ENCODE measurements at places on chromosomes 1 and 21.

DNA sequence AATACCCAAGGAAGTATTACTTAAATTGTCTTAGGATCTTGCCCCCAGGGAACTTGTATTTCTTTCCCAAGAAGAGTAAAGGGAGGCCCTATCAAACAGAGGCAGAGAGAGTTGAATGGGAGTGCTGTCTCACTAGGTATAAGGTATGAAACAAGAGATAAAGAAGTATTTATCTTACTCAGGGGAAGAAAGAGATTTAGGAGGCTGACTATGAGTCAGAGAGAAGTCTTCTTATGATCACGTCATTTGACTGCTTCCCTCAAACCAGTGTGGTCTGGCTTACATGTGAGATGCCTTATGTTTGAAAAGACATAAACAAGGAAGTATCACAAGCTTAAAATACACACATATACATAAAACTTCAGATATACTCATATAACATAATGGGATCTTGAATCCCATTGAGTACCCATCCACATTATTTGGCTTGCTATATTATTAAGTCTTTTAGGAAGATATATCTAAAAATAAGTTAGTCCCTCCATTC is 29.6 kb downstream of the DUSP10 start:
- no peaks in the 10 kb centered on the region for H3K36me3 ChIP-seq
- peaks cover 5% of the 10 kb centered on the region for H3K4me1 ChIP-seq
- no peak for DNase-seq
- H3K27ac ChIP-seq: peak overlapping the region; percentile 4
- no peaks in the 10 kb centered on the region for H3K27me3 ChIP-seq
- H3K4me3 ChIP-seq: no peak overlapping the region

DNA sequence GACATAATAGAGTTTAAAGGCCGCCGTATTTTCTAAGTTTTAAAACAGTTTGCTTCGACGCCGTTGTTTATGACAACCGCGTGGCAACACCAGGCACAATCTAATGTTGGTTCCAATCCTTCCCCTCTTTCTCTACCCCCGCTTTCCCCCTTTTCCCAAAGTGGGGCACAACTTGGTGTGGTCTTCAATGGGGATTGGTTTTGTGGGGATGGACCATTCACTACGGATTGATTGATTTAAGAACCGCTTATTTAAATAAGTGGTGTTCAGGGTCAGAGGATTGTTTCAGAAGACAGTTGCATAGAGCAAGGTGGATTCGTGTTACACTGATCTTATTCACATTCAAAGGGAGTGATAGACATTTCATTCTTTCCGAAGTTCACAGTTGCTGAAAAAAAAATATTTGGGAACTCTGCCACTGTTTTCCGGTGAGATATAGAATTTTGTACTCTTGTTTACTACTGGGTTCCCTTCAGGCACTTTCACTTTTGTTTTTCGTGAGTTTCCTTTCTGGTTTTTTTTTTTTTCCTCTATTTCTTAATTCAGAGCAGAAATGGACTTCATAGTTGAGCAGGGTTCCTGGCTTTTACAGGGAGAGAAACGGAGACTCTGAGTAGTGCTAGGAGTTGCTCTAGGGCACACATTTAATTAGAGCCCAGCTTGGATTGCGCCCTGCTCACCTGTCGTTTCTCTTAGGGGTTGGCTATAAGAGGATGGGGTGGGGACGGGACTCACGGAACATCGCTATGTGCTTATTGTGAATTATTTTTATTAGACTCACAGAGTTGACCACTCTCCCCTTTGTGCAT is 79.6 kb upstream of the AK4 start:
- peaks cover 5% of the 10 kb centered on the region for H3K4me1 ChIP-seq
- H3K27me3 ChIP-seq: no peaks in the 10 kb centered on the region
- no peaks in the 10 kb centered on the region for H3K36me3 ChIP-seq
- peak overlapping the region; percentile 86 for H3K4me3 ChIP-seq

DNA sequence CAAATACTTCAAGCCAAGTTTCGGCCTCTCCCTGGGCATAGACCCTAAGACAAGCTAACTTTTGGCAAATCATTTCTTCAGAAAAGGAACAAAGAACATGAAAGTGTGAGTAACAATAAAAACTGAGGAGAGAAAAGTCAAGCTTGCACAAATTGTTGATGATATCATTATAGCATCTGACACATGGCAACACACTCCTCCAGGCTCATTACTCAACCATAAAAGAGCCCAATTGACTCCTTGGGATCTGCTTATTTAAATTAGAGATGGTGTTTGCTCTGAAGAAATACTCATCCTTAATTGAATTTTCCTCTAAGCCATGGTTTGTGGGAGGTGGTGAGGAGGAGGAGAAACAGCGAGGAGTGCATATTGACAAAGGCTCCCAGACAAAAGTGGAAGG is 54.5 kb downstream of the TNFSF4 start:
- H3K4me1 ChIP-seq: no peaks in the 10 kb centered on the region
- no peaks in the 10 kb centered on the region for H3K27me3 ChIP-seq
- DNase-seq: no peak
- H3K4me3 ChIP-seq: no peak overlapping the region
- H3K36me3 ChIP-seq: no peaks in the 10 kb centered on the region
- H3K27ac ChIP-seq: no peak overlapping the region

- H3K27me3 ChIP-seq: no peaks in the 10 kb centered on the region
- DNase-seq: no peak
- no peak overlapping the region for H3K4me3 ChIP-seq
- H3K27ac ChIP-seq: no peak overlapping the region
- H3K4me1 ChIP-seq: no peaks in the 10 kb centered on the region
Observed at GRCh38 chr1:65417729-65418128, 2.7 kb upstream of the LEPR start.

- H3K27me3 ChIP-seq: no peaks in the 10 kb centered on the region
- no peaks in the 10 kb centered on the region for H3K36me3 ChIP-seq
- H3K4me3 ChIP-seq: peak overlapping the region; percentile 89
- DNase-seq: no peak
- peak overlapping the region; percentile 50 for H3K27ac ChIP-seq
Observed at GRCh38 chr1:37931102-37931360, 15.8 kb downstream of the INPP5B start.

GRCh38 chr21:42918291-42918690 is 7.1 kb downstream of the ERVH48-1 start:
- no peak for DNase-seq
- no peak overlapping the region for H3K27ac ChIP-seq
- H3K27me3 ChIP-seq: no peaks in the 10 kb centered on the region
- no peaks in the 10 kb centered on the region for H3K36me3 ChIP-seq

DNA sequence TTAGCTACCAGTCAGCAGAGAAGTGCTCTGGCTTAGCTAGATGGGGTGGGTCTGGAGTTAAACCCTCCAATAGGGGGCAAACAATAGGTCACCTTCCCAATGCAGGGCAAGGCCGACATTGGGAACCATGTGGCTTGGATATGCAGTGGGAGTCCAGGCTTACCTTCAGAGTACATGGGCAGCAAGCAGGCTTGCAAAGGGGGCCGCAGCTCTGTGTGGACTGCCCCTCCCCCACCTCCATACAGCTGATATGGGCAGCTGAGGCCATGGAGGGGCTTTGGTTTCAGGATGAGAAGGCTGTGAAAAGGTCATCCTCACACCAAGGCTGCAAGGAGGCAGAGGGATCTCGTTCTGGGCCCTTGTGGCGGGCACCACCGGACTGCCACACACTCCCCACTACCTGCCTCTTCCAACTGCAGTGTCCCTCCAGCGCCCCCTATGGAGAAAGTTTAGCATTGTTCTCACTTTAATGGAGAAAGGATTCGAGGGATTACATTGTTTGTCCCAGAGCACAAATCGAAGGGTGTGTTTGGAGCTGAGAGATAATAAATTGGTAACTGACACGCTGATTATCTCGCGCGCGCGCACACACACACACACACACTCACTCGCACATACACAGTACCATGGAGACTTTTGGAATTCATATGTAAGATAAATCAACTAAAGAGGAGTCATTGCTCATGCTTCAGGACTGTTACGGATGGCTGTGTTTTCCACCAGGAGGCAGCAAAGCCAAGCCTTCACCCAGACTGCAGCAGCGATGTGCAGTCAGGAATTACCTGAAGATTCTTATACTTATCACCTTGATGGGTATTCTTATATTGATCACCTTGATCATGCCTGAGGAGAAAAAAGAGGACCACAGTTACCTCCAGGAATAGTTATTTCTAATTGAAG is 7.0 kb upstream of the SMCP start:
- H3K4me1 ChIP-seq: no peaks in the 10 kb centered on the region
- no peaks in the 10 kb centered on the region for H3K36me3 ChIP-seq
- no peak overlapping the region for H3K27ac ChIP-seq
- no peak overlapping the region for H3K4me3 ChIP-seq
- H3K27me3 ChIP-seq: no peaks in the 10 kb centered on the region

GRCh38 chr21:24729568-24729967 is 877.7 kb downstream of the MRPL39 start:
- no peak overlapping the region for H3K27ac ChIP-seq
- H3K36me3 ChIP-seq: no peaks in the 10 kb centered on the region
- H3K4me3 ChIP-seq: no peak overlapping the region
- H3K4me1 ChIP-seq: no peaks in the 10 kb centered on the region

- no peak overlapping the region for H3K27ac ChIP-seq
- H3K4me3 ChIP-seq: no peak overlapping the region
- H3K36me3 ChIP-seq: no peaks in the 10 kb centered on the region
- DNase-seq: no peak
- H3K27me3 ChIP-seq: no peaks in the 10 kb centered on the region
- H3K4me1 ChIP-seq: no peaks in the 10 kb centered on the region
Observed at GRCh38 chr1:244665771-244666217, 12.9 kb downstream of the DESI2 start.

DNA sequence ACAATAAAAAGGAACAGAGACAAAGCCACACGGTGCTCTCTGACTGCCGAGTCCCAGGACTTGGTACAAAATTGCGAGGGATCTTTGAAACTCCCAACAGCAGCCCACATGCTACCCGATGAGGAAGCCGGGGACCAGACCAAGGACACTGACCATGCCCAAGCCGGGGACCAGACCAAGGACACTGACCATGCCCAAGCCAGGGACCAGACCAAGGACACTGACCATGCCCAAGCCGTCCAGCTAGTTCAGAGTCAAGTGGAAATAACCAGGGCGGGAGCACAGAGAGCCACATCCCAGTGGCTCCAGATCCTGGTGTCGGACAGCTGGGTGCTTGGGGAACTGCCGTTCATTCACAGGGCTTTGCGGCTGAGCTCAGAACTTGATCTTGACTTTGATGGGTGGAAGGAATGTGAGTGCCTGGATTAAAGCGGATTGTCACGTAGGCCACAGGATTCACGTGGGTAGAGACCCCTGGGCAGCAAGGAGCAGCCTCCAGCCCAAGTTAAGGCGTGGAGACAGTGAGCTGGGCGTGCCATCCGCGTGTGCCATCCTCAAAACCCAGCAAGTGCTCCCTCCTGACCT is 16.5 kb upstream of the TRAPPC10 start:
- no peak overlapping the region for H3K27ac ChIP-seq
- no peak for DNase-seq
- no peaks in the 10 kb centered on the region for H3K27me3 ChIP-seq
- H3K4me3 ChIP-seq: no peak overlapping the region
- H3K36me3 ChIP-seq: no peaks in the 10 kb centered on the region

DNA sequence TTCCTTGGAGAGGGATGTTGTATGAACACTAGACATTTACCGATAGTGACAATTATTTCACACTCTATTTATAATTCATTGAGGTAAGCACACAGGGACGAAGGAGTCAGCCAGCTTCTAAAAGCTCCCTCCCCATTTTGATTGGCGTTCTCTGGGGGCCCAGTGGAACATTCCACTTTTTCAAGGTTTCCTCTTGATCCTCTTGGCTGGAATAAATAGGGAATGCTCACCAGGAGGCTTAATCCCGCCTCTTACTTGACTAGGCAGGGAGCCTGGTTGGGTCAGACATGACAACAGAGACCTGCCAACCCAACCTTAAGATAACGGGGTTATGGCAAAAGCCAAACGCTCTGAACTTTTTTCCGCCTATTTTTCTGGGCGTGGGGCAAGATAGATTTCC is 974 bp downstream of the ACTN2 start:
- DNase-seq: no peak
- no peak overlapping the region for H3K4me3 ChIP-seq
- peaks cover 4% of the 10 kb centered on the region for H3K27me3 ChIP-seq

DNA sequence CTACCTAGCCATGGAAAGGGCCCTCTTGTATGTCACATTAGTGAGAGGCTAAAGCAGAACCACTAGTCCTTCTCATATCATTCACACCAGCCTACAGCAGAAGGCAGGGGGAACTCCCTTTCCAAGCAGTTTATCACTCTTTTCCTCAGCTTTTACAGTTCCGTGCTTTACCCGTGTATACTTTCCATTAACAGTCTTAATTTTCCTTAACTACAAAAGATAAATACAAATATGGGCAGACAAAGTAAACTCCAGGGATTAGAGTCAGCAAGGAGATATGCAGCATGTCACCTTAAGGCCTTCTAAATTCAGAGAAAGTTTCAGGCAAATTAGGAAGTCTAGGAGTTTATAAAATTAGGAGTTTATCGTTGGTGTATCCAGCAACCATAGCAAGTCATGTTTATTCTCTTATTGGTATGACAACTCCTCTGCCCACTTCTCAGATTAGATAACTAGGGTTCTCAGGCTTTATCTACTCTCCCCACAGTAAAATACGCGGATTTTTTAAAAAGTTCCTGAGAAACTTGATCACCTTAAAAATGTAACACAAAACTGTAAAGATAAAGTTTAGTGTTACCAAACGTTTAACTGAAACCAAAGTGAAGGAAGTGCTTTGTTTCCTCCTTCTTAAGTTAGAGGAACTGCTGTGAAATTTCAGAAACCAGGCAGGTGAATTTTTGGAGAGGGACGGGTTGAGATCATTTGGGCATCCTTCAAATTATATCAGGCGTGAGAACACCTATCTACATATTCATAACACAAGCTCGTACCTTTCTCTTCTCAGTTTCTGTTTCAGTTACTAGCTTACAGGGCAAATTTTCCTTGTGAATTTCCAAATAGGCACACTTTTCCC is 42.7 kb upstream of the SLC19A2 start:
- H3K4me1 ChIP-seq: no peaks in the 10 kb centered on the region
- H3K36me3 ChIP-seq: no peaks in the 10 kb centered on the region
- H3K27me3 ChIP-seq: no peaks in the 10 kb centered on the region
- no peak overlapping the region for H3K4me3 ChIP-seq
- peak overlapping the region; percentile 78 for H3K27ac ChIP-seq

DNA sequence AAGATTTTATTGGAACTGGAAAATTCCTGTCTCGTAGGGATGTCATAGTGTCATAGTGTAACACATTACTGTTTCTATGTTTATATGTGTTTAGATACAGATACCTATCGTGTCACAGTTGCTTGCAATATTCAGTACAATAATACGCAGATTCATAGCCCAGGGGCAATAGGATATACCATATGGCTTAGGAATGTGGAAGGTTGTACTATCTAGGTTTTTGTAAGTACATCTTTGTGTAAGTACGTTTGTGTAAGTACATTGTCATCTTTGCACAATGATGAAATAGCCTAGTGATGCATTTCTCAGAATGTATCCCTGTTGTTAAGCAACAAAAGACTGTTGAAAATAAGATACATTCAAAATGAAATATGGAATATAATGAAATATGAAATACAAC is 68.9 kb downstream of the CAMTA1 start:
- no peaks in the 10 kb centered on the region for H3K36me3 ChIP-seq
- H3K27me3 ChIP-seq: no peaks in the 10 kb centered on the region
- no peak overlapping the region for H3K4me3 ChIP-seq
- no peaks in the 10 kb centered on the region for H3K4me1 ChIP-seq
- H3K27ac ChIP-seq: no peak overlapping the region
- DNase-seq: no peak

- no peaks in the 10 kb centered on the region for H3K36me3 ChIP-seq
- H3K4me1 ChIP-seq: no peaks in the 10 kb centered on the region
- no peaks in the 10 kb centered on the region for H3K27me3 ChIP-seq
- H3K4me3 ChIP-seq: no peak overlapping the region
- DNase-seq: no peak
Observed at GRCh38 chr1:53495633-53496345, 36.6 kb downstream of the DMRTB1 start.

- no peak for DNase-seq
- no peaks in the 10 kb centered on the region for H3K4me1 ChIP-seq
- peak overlapping the region; percentile 9 for H3K27ac ChIP-seq
- H3K27me3 ChIP-seq: no peaks in the 10 kb centered on the region
- no peak overlapping the region for H3K4me3 ChIP-seq
Observed at GRCh38 chr1:211781260-211781659, 49.3 kb downstream of the LPGAT1 start.

All from prostate gland (tissue), 2 donors.